ENCODE measurements at places on chromosomes 7 and 10. TPM values are rescaled to one million over a fixed set of nuclear protein-coding genes. Genes with fewer than 3 reads are reported as not detected.
A peak's percentile ranks its signal among the peaks of the same experiment; 100 is the strongest.

The PVRIG gene
- 1.1 TPM for total RNA-seq

The NKX1-2 gene
- total RNA-seq, result not detected

The HECW1 gene
- total RNA-seq, result 1.3 TPM

The BMI1 gene
- total RNA-seq, result 51.4 TPM

The GPNMB gene
- 93.6 TPM for total RNA-seq

The LRGUK gene
- 2.2 TPM for total RNA-seq

The HKDC1 gene
- total RNA-seq, result 0.10 TPM

The CCL24 gene
- total RNA-seq, result not detected

The SPDYE16 gene
- 1.3 TPM for total RNA-seq

The DDX21 gene
- 74.2 TPM for total RNA-seq

The C10orf53 gene
- total RNA-seq, result not detected

The WDR91 gene
- total RNA-seq, result 27.9 TPM

GRCh38 chr7:131305152-131305551 lies 22.5 kb upstream of the MKLN1 start:
- DNase-seq, result no peak

GRCh38 chr10:118445535-118445934 lies 103.4 kb upstream of the FAM204A start:
- no peak for DNase-seq

DNA sequence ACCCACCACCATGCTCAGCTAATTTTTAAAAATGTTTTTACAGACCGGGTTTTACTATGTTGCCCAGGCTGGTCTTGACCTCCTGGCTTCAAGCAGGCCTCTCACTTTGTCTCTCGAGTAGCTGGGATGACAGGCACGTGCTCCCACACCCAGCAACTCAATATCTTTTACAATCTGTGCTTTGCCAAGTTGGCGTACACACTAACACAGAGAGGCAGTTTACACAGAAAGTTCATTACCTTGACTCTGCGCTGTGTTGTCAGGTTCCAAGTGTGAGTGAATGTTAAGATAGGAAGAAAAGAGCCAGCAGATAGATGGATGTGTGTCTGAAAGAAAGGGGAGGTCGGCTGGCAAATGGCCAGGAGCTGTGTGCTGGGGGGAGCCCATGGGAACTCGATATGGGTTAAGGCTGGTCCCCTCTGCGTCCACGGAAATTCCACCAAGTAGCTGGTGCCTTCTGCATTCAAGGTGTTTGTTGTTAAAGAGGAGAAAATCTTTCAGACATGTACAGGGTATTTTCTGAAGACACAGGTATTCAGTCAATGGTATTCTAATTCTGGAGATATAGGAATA lies 299.8 kb downstream of the CAMK1D start:
- no peak for DNase-seq

- no peak for DNase-seq
Observed at GRCh38 chr10:57785546-57785945, 482.1 kb downstream of the IPMK start.

GRCh38 chr10:121608469-121609190 lies 10.4 kb upstream of the FGFR2 start:
- no peak for DNase-seq

- no peak for DNase-seq
Observed at GRCh38 chr7:80154656-80155333, 20.2 kb downstream of the GNAI1 start.

- DNase-seq, result no peak
Observed at GRCh38 chr10:34760606-34761005, 54.5 kb downstream of the PARD3 start.

GRCh38 chr10:1824928-1825327 lies 87.6 kb upstream of the ADARB2 start:
- no peak for DNase-seq

DNA sequence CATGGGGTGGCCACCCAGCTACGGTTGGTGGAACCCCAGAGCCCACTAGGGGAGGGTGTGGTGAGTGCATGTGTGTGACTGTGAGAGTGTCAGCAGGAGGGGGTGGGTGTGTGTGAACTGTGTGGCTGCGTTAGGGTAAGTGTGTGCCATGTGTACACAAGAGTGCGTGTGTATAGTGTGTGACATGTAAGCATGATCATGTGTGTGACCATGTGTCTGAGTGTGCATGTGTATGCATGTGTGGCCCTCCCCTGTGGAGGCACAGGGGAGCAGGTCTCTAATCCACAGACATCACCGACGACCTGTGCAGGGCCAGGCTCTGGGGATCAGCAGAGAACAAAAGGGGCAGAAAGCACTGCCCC lies 3.5 kb upstream of the CFAP46 start:
- DNase-seq, result no peak

DNA sequence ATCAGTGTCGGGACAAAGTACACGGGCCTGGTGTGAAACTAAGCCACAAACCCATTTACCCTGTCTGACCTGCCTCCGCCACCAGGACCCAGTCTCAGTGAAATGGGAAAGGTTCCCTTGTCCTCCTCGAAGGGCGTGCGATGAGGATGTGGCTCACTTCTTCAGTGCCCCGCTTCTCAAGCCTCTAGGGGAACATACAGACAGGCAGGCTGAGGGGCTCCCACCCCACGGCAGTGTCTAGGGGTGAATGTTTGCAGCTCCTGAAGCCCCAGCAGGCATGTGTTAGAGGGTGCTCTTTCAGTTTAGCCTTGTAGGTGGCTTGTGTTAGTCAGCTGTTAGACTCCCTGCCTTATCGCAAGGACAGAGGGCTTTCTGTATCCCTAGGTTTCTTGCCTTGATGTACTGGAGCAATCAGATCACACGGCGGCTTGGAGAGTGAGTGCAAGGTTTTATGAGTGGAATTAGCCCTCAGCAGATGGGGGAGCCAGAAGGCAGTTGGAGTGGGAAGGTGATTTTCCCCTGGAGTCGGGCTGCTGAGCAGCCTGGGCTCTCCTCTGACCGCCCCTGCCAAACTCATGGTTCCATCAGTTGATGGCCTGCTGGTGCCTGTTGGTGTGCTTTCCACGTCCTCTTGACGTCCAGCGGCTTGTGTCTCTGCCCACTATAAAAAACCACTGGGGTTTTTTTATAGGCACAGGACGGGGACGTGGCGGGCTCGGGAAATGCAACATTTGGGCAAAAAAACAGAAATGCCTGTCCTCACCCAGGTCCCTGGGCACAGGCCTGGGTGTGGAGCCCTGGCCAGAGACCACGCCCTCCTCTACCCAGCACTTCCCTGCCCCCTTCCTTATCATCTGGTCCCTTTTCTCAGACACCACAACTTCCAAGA lies 759 bp downstream of the NUDT1 start:
- no peak for DNase-seq

DNA sequence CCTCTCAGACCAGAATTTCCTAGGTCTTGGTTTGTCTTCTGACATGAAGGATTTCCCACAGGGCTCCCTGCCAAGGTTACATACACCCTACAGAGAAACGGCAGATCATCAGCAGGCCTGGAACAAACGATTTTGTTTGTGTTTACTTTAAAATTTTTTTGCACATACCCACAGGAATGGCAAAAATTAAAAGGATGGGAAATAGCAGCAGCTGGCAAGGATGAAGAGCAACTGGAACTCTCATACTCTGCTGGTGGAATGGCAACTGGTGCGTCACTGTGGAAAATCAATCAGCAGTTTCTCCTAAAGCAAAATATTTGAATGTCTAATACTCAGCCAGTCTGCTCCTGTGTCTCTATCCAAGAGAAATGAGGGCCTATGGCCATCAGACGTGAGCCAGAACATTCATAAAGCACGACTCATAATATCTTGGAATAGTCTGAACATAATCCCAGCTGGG lies 6.5 kb downstream of the BAIAP2L1 start:
- DNase-seq, result no peak

DNA sequence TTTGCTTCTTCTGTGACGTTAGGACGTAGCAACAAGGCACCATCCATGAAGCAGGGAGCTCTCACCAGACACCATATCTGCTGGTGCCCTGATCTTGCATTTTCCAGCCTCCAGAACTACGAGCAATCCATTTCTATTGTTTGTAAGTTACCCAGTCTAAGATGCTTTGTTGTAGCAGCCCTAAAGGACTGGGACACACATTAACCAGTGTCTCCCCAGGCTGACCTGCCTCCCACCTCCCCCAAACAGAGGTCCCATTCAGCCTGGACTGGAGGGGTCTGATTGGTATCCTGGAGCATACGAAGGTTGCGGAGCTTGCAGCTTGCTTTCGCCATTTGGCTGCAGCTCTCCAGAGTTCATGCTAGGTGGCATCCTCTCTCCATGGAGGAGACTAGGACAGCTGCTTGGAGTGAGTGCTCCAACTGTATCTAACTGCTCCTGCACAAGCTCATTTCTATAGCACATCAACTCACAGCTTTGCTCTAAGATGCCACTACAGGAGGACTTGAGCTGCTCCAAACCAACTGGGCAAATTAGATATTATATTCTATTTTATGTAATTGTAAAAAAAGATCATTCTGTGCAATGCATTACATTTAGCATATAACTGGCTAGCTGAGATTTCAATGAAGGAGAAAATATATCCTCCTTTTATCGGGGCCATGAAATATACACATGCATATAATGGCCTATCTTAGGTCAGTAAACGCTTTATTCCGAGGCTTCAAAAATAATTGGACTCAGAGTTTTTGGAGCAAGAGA lies 8.0 kb upstream of the GRK5 start:
- peak; percentile 73 for DNase-seq

DNA sequence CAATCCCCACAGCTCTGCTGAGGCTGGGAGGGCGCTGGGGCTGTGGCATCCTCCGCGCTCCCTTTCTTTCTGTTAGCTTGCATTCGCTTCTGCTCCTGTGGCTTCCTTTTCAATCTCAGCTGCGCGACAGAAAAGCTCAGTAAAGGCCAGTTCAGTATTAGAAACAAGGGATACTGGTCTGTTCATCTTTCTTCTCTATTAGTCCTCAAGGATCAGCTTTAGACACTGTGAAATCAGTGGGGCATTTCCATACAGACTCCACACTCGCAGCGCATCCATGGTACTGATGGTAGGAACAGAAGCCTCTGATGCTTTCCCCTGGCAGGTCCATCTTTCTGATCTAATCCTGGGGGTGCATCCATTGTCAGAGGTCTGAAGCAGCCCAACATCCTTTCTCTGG lies 163.7 kb downstream of the LYZL1 start:
- no peak for DNase-seq

DNA sequence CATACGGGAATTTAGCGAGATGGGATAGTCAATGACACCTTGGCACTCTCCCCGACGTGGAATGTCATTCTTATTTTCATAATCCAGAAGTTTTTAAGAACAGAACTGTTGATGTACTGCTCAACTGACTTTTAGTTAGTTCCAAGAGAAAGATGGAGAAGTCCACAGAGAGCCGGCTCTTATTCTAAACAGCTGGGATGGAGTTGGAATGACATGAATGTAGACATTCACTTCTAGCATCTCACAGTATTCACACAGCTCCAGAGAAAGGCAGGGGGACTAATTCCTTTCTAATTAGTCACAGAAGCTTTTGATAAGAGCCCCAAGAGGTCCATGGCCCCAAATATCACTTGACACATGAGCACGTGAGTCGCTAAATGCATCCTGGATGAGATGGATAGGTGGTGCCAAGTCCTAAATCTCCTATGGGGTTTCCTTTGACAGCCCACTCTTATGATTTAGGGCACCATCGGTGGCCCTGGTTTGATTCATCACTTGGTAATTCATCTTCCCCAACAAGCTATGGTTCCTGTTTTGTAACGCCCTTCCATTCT lies 420.3 kb upstream of the AUTS2 start:
- no peak for DNase-seq

DNA sequence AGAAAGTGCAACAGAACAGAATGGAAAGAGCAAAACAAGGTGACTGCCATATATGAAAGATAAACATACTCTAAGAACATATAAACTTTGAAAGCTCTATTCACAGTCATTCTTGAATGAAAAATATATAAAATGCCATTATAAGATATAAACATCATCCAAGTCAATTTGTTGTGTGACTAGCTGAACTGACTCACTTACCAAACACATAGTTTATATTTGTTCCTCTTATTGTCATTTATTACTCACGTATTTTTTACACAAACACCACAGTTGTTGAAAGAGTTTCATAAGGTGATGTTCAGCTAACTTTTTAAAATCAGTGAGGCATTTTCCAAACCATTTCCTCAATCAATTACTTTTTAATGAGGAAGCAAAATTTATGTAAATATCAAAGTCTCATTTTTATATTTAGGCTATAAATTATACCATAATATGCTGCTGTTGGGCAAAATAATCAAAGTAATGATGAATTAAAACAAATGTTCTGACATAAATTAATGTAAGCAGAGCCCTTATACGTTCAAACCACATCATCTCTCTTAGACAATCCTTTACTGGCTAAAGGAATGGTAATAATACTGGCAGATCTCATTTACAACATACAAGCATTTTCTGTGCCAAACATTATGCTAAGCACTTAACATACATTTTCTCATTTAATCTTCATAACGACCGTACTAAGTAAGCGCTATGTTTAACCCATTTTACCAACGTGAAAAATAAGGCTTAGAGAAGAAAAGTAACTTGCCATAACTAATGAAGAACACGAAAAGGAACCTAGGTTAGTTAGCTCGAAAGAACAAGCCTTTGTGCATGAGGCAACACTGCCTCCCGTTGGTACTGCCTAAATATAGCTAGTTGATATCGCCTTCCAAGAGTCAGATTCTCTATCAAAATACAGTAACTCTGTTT lies 7.3 kb downstream of the LRRN3 start:
- DNase-seq, result no peak

DNA sequence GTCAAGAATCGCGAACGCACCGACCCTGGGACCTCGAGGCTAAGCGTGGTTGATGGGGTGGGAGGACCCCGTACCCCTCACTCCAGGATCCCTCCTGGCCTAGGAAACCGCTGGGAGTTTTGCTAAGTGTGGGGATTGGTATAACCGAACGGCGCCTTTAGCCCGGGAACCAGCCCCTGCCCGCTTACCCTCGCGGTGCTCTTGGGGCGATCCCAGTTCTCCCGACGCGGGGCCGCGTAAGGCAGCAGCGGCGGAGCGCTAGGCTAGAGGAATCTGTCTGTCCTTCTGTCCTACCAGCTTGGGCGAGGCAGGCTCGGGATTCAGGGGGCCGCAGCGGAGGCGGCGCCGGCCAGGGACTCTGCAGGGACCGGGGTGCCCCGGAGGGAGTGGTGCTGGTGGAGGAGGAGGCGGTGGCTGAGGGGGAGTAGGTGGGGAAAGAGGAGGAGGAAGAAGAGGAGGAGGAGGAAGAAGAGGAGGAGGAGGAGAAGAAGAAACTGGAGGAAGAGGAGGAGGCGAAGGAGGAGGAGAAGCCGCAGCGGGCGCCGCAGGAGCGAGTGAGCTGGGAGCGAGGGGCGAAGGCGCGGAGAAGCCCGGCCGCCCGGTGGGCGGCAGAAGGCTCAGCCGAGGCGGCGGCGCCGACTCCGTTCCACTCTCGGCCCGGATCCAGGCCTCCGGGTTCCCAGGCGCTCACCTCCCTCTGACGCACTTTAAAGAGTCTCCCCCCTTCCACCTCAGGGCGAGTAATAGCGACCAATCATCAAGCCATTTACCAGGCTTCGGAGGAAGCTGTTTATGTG lies 439 bp upstream of the EMX2 start:
- DNase-seq, result peak; percentile 87

- DNase-seq, result no peak
Observed at GRCh38 chr10:121380211-121380610, 218.0 kb downstream of the FGFR2 start.
